Psoas muscle (tissue), 8 donors: ENCODE measurements at places on chromosomes 7 and 10. TPM values are rescaled to one million over a fixed set of nuclear protein-coding genes. Genes with fewer than 3 reads are reported as not detected.

The STRA8 gene
- total RNA-seq: not detected

The GPR158 gene
- not detected for total RNA-seq

The PON3 gene
- total RNA-seq: 0.44 TPM

The C10orf105 gene
- total RNA-seq: not detected

The CCDC172 gene
- not detected for total RNA-seq

The AKR1C8 gene
- not detected for total RNA-seq

The NRAP gene
- 2,174 TPM for total RNA-seq

The MKX gene
- 0.19 TPM for total RNA-seq

The MPP7 gene
- total RNA-seq: 12.1 TPM

The NUDT13 gene
- 2.9 TPM for total RNA-seq

The PRKG1 gene
- total RNA-seq: 49.0 TPM

The CPN1 gene
- not detected for total RNA-seq

The COL28A1 gene
- total RNA-seq: 2.6 TPM

The SUN3 gene
- total RNA-seq: 0.54 TPM

The AVL9 gene
- total RNA-seq: 11.5 TPM

The CLCN1 gene
- 9.8 TPM for total RNA-seq

The SFMBT2 gene
- total RNA-seq: 8.2 TPM

The FOXL3 gene
- not detected for total RNA-seq

The MEOX2 gene
- total RNA-seq: 6.9 TPM

The RASA4B gene
- 139 TPM for total RNA-seq

The SLC29A4 gene
- total RNA-seq: 1.4 TPM

The RPEL1 gene
- total RNA-seq: not detected

The MYO1G gene
- total RNA-seq: 1.1 TPM

The PRSS1 gene
- 1.3 TPM for total RNA-seq

The HOXA2 gene
- total RNA-seq: 1.1 TPM

The CYP3A7 gene
- not detected for total RNA-seq

The BLNK gene
- 1.1 TPM for total RNA-seq

The NAT16 gene
- total RNA-seq: not detected

The OPALIN gene
- total RNA-seq: not detected

The KCNK18 gene
- not detected for total RNA-seq

The SLC18A2 gene
- total RNA-seq: 0.22 TPM

The SPDYE11 gene
- not detected for total RNA-seq

The CDH23 gene
- total RNA-seq: 3.2 TPM

The ACSM6 gene
- not detected for total RNA-seq

The CLDN12 gene
- total RNA-seq: 33.0 TPM

The RARRES2 gene
- total RNA-seq: 5.3 TPM

The SAMD8 gene
- 44.2 TPM for total RNA-seq

The LRRC61 gene
- total RNA-seq: 4.4 TPM

The UCMA gene
- not detected for total RNA-seq

The TBX20 gene
- total RNA-seq: not detected

The HEPACAM2 gene
- not detected for total RNA-seq
